ENCODE measurements at places on chromosomes 7 and 10.

DNA sequence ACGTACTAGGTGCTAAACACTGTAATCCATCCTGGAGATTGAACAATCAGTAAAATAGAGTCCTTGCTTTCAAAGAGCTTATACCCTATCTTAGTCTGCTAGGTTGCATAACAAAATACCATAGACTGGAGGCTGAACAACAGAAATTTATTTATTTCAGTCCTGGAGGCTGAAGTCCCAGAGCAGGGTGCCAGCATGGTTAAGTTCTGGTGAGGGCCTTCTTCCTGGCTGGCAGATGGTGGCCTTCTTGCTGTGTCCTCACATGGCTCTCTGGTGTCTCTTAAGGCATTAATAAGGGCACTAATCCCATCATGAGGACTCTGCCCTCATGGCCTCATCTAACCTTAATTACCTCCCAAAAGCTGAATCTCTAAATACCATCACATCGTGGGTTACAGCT lies 43.1 kb upstream of the ICA1 start:
- DNase-seq = no peak

DNA sequence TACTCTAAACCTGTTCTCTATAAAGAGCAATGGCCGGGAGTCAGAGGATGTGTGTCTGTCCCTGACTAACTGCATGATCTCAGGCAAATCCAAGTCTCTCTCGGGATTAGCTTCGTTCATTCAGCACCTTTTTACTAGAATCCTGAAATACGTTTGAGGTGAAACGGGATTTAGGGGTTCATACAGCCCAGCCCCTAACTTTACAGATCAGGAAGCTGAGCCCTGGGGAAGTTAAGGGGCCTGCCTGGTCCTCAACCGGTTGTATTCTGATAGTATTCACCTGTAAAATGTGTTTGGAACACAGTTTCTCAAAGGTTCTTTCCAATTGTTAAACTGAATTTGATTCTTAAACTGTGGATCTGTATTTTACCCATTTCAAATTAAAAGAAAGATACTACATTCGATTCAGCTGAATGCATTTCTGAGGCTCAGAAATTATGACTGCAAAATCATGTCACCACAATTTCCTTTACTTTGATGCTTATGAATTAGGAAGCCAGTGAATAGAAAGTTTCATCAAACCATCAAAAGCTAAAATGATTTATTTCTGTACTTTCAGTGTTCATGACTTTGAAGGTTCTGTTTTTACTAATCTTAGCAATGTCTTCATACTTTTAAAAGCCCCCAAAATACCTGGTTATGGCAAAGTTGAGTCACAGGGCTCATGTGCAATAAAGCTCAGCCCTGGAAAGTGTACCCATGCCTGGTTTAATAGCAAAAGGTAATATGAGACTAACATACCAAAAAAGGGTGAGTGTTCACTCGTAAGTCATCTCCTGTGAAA lies 28.9 kb upstream of the EZH2 start:
- DNase-seq = peak; percentile 75

- DNase-seq = no peak
These were observed 28.4 kb upstream of the CRHR2 start for GRCh38 chr7:30710669-30711068.

GRCh38 chr7:50364645-50365044 lies 60.1 kb downstream of the IKZF1 start:
- DNase-seq = no peak

DNA sequence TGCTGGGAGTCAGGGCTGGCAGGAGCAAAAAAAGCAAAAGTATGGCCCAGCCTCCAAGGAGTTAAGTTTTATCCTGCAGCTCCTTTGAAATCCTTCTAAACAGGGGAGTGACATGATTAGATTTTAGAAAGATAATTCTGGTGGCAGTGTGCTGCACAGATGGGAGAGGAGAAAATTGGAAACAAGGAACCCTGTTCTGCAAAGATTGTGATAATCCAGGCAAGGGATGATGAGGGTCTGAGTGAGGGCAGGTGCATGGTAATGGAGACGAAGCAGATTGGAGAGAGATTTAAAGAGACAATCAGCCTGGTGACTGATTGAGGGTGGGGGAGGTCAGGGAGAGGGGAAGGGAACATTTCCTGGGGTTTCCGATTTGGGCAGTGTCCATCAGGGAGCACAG lies 444.7 kb upstream of the PODXL start:
- DNase-seq = no peak

All from GM06990 (cell line).